Activated gamma-delta T cell treated with Interleukin-2 at 50 U/mL for 16 hours (primary cell): ENCODE measurements at places on chromosomes 2 and 18.

DNA sequence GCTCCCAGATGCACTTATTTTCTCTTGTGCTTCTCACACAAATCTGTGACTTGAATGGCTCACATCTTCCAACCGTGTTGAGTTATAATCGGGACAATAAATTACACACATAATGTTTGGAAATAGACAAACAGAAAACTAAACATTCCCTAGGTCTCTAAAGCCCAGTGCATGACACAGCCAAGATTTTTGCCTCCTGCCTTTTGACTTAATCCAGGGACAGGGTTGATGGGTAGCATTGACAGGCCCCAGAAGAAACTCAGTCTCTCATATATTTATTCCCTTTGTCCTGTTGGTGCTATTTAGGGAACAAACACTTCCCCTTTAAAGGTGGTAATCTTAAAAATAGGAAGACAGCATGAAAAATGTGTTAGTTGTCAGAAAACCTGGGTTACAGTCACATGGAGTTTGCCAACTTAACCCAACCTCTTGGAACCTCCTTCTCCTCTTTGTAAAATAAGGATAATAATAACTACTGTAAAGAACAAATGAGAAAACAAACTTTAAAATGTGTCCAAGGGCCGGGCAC lies 24.0 kb upstream of the ARPC2 start:
- DNase-seq, result no peak

- DNase-seq, result no peak
Measured at GRCh38 chr2:95348609-95349567, 51.7 kb downstream of the KCNIP3 start.

- DNase-seq, result no peak
Measured at GRCh38 chr2:61414674-61415073, 56.2 kb downstream of the USP34 start.

GRCh38 chr18:21262979-21263378 lies 20.9 kb downstream of the GREB1L start:
- DNase-seq, result no peak

DNA sequence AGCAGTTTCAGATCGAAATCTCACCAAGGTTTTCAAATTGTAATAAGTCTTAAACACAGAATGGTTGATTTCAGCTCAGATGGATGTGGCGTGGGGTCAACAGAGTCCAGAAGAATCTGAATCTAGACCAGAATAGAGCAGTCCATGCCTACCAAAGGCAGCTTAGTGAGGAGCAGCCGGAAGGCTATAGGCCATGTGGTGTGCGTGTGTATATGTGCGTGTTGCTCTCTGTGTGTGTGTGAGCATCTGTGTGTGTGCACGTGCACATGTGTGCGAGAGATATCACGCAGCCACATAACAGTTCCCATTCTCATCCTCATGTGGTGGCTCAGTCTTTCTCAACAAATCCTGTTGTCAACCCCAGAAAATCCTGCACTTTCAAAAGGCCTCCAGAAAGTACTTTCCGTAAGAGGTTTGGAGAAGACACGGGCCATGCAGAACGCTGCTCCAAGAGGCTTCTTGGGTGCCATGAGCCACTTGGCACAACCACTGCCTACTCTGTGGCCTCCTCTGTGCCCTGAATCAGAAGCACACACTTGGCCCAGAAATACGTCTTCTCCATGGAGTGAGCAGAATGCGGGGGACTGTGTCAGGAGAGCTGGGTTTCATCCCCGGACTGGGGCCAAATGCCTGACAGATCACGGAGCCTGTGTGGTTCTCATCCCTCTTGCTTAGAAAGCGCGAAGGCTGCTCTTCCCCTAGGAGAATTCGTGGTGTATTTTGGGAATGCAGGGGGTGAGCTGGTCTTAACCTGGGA lies 67.3 kb downstream of the ACKR3 start:
- DNase-seq, result no peak

- DNase-seq, result no peak
Measured at GRCh38 chr2:6943971-6944370, 26.8 kb downstream of the RNF144A start.
